Aorta (tissue), 5 donors: ENCODE measurements at places on chromosomes 2 and 18. TPM values are rescaled to one million over a fixed set of nuclear protein-coding genes. Genes with fewer than 3 reads are reported as not detected.

Gene CLASP1
- polyA plus RNA-seq: 11.8 TPM

Gene MCFD2
- polyA plus RNA-seq: 50.1 TPM

- peak; percentile 77 for DNase-seq
Measured at GRCh38 chr2:71277536-71278103, 50.7 kb upstream of the PAIP2B start.

DNA sequence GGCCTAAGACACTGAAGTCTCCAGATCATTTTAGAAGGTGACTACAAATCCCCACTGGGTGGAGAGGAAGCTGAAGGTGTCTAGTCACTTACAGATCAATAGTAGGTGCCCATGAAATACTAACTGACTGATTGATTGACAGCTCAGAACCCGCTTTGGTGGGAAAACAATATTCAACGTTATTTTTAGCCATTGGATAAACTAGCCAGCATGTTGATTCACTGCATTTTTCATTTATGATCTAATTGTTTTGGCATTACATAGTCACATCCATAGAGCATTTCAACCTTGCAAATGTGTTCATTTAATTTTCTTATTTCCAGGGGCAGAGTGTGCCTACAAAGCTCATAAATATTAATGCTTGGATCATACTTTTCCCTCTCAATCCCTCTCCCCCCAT is 162.3 kb downstream of the MREG start:
- DNase-seq: no peak

DNA sequence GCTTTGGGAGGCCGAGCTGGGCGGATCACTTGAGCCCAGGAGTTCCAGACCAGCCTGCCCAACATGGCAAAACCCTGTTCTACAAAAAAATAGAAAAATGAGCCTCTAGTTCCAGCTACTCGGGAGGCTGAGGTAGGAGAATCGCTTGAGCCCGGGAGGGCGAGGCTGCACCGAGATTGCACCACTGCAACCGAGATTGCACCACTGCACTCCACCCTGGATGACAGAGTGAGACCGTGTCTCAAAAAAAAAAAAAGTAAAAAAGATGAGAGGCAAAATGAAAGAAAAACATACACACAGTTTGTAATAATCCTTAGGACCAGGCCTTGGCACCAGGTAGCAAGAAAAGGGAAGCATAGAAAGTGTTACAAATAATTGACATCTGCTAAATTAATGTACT is 22.0 kb downstream of the RBM43 start:
- DNase-seq: no peak

GRCh38 chr2:61905372-61906185 is at the start of gene COMMD1:
TSS of gene COMMD1 (plus strand) at chr2:61905674. CDS start at chr2:61905679, 5 bp downstream.
- DNase-seq: peak; percentile 89

DNA sequence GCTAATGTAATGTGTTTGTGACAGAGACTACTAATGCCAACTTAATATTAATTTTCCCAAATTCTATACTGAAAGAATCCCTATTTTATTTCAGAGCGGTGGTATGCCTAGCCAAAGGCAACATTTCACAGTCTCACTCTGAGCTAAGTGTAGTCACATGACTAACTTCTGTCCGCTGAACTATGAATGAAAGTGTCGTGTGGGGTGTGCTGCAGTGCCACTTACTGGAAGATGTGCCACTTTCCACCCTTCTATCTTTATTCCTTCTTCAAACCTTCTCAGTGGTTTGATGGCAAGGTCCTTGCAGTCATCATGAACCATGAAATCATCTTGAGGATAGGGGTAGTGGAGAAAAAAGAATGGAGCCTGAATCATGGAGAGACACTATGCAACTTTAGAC is 47.3 kb upstream of the C1D start:
- DNase-seq: no peak

Gene DYNAP
- not detected for polyA plus RNA-seq

- DNase-seq: no peak
Measured at GRCh38 chr18:48949050-48949605, 1.6 kb downstream of the SMAD7 start.

- no peak for DNase-seq
Measured at GRCh38 chr2:43387092-43388062, 161.0 kb upstream of the ZFP36L2 start.

DNA sequence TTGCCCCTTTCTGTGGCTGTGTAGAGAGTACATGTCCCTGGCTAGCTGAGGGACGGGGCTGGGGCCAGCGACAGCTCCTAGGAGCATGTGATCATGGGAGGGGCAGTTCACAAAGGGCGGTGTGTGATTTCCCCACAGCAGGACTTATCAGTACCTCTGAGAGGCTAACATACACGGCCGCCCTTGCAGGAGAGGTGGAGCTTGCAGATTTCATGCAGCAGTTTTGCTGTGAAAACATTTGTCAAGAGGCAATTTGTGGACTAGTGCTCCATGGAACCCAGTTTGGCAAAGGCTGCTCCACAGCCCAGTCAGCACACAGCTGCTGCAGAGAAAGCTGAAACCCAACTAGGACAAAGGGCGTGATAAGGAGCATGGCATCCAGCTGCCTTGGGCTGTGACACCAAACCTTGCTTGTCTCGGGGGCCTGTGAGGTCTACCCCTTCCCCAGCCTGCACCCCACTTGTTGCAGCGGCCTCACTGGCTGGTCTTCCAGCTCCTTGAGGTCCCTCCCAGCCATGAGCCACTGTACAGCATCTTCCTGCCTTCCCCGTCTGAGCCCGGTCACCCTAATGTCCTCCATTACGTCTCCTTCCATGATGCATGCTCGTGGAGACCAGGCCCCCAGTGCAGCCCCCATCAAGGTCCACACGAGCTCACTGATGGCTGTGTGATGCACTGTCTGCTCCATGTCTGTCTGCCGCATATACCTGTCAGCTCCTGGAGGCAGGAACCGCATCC is 121.4 kb upstream of the HDAC4 start:
- DNase-seq: no peak

GRCh38 chr2:129767346-129768035 is 212.0 kb upstream of the RAB6C start:
- DNase-seq: no peak
